ENCODE measurements at places on chromosomes 11 and 22.

DNA sequence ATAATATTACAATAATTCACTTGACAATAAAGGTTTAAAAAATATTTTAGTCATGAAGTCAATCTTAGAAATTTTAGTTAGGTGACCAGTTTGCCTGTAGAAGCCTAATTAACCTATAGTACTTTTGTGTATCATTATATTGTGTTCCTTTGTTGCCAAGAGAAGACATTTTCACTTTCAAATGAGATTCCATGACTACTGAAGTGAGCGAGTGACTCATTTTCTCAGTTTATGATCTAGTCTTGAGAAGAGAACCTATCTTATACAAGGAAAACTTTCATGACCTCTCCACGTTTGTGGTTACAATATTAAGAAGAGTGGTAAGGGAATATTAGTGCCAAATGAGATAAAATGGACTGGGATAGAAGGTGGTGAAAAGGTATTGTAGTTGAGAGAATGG, 423.9 kb upstream of the CHORDC1 start:
- no peak overlapping the region for H3K4me3 ChIP-seq
- no peaks in the 10 kb centered on the region for H3K4me1 ChIP-seq
- no peak for DNase-seq
- no peak overlapping the region for H3K27ac ChIP-seq
- no peaks in the 10 kb centered on the region for H3K36me3 ChIP-seq

DNA sequence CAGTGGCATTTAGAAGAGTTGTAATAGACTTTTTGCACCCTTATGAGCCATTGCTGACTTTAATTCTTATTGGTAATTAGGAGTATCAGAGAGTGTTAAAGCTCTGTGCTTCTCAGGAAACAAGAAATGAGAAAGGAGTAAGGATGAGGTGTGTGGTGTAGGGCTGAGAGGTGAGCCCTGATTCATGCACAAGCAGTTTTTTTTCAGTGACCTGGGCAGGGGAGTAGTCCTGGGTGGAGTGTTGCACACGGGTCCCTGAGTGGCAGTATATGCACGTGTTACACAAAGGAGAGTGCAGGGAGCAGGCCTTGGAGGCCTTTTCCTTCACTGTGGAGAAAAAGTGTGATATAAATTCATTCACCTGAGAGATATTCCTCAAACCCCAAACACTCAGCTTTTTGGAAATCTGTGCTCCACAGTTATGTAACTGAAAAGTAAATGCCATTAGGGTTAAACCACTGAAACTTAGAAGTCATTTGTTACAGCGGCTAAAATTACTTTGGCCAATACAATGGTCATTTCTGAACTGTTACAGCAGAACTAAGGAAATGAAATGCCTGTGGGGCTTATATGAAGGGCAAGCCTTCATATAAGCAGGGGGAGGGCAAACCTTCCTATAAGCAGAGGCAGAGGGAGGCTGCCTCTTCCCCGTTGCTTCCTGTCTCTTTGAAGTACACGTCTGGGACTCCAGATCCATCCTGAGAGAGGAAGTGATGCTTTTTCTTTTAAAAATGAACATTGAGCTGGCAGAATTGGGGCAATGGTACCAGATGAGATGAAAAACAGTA, 62.6 kb upstream of the OLFML1 start:
- no peaks in the 10 kb centered on the region for H3K4me1 ChIP-seq
- H3K27me3 ChIP-seq, result no peaks in the 10 kb centered on the region
- H3K27ac ChIP-seq, result no peak overlapping the region
- H3K36me3 ChIP-seq, result no peaks in the 10 kb centered on the region

DNA sequence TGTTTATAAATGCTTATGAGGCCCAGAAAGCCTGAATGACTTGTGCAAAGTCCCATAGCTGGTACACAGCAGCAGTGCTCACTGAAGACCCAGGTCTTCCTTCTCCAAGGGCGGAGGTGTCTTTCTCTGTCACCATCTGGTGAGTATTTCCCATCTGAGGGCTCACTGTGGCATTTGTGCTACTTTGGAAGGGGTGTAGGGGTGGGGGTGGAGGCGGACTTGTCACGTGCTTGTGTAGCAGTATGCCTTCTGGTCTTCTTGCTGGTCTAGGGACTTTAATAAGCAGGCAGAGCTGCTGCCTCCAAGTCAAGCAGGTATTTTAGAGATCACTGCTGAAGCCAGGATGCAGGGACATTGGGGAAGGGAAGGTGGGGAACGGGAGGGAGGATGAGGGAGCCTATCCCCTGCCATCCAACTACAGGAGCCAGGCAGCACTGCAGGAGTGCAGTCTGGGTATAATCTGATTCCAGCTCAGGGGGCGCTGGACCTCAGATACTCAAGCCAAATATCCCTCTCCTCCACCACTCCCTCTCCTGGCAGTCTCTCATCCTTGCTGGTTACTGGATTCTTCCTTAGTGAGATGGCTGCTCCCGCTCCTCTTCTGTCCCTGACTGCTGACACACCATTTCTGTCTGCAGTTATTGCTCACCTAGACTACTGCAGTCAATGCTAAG, 3.4 kb downstream of the ABCC8 start:
- H3K36me3 ChIP-seq, result no peaks in the 10 kb centered on the region
- peaks cover 31% of the 10 kb centered on the region for H3K27me3 ChIP-seq
- DNase-seq, result peak; percentile 75
- peaks cover 3% of the 10 kb centered on the region for H3K4me1 ChIP-seq

DNA sequence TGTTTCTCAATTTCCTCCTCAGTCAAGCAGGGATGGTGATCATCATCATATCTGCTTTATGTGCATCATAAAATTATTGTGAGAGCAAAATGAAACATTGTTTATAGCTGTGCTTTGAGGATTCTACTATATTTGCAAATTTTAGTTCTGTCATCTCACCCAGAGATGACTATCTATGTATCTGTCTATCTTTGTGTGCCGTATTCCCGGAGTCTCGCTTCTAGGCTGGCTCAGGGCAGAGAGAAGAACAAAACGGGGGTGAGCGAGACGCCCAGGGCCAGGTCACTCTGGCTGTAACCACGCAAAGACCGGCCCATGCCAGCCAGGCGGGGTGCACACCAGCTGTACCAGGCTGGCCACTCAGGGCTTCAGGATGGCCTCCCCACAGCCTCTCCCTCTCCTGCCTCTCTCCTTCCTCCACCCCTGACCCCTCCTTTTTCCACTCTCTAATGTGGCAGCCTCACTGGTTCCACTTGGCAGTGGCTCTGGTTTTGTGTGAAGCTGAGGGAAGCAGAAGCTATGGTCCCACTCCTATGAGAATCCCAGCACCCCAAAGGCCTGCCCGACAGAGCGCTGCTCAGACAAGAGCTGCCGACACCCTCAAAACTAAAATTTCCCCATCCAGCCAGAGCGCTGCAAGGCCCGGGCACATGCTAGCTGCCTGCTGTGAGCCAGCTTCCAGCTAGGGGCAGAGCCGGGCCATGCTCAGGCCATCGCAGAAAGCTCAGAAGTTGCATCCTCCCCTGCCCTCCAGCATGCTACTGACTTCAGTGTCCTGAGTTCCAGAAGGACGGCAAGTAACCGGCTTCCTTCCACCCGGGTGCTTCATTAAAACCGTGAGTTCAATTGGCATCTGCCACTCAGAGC, 139.5 kb upstream of the TBCEL start:
- DNase-seq, result no peak
- H3K4me3 ChIP-seq, result no peak overlapping the region
- H3K27ac ChIP-seq, result no peak overlapping the region
- no peaks in the 10 kb centered on the region for H3K27me3 ChIP-seq
- no peaks in the 10 kb centered on the region for H3K4me1 ChIP-seq
- H3K36me3 ChIP-seq, result no peaks in the 10 kb centered on the region

DNA sequence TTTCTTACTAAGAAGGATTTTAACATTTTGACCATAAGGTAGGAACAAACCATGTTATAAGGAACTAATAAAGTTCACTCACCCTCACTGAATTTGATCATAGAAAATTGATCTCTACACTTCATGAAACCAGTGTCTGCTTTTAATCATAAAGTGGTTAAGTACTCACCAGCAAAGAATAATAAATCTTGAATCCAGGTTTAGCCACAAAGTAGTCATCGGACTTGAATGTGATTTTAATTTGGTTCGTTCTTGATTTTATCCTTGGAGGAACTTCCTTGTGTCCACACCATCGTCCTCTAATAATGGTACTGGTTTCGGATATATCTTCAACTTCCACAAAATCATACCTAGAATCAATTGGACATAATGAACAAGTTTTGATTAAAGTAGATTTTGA, 40.5 kb upstream of the DDI1 start:
- DNase-seq, result no peak
- no peak overlapping the region for H3K27ac ChIP-seq
- H3K36me3 ChIP-seq, result no peaks in the 10 kb centered on the region

DNA sequence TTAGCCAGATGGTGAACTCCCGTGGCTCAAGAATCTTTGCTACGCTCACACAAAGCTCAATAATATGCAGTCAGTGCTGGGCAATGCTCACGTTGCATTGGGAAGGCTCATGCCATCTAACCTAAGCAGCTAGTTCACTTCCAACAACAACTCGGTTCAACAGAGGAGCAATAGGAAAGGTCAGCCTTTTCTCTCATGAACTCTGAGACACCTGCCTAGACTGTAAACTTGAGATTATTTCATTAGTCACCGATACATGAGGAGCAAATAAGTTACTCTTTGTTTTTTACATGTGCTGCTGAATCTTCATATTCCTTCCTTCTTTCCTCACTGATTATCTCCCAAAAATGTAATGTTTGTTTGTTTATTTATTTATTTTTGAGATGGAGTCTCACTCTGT, 9.0 kb downstream of the SLC5A4 start:
- H3K27ac ChIP-seq, result no peak overlapping the region
- no peaks in the 10 kb centered on the region for H3K4me1 ChIP-seq
- DNase-seq, result no peak
- no peaks in the 10 kb centered on the region for H3K27me3 ChIP-seq
- H3K36me3 ChIP-seq, result no peaks in the 10 kb centered on the region
- H3K4me3 ChIP-seq, result no peak overlapping the region

DNA sequence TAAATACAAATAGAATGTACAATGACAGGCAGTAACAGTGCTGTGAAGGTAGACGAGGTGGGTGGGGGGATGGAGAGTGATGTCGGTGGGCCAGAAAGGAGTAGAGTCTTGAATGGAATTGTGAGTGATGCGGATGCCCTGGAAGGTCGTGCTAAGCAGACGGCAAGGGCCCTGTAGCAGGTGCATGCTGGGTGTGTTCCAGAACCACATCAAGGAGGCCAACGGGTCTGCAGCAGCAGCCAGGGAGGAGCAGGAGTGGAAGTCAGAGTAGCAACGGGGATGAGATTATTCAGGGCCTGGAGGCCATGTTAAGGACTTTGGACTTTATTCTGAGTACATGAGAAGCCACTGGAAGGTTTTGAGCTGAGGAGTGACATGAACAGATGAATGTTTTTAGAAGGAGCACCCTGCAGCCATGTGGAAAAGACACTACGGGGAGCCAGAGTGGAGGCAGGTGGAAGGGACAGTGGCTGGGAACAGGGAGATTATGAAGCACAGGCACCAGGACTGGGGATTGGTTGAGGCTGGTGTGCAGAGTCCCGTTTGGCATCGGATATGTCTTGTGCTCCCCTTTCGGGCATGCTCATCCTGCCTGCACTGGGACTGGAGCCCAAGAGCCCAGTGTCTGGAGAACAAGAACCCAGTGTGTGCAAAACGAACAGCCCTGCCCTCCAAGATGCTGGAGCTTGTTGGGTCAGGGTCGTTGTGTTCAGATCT, 74.1 kb downstream of the COMMD9 start:
- no peak overlapping the region for H3K27ac ChIP-seq
- no peak for DNase-seq
- H3K36me3 ChIP-seq, result no peaks in the 10 kb centered on the region
- no peaks in the 10 kb centered on the region for H3K27me3 ChIP-seq
- H3K4me1 ChIP-seq, result no peaks in the 10 kb centered on the region

- H3K27ac ChIP-seq, result no peak overlapping the region
- H3K4me3 ChIP-seq, result no peak overlapping the region
- H3K4me1 ChIP-seq, result no peaks in the 10 kb centered on the region
- no peaks in the 10 kb centered on the region for H3K27me3 ChIP-seq
- peaks cover 8% of the 10 kb centered on the region for H3K36me3 ChIP-seq
- DNase-seq, result no peak
Measured at GRCh38 chr11:62673196-62673525, 1.1 kb upstream of the LBHD1 start.

- no peaks in the 10 kb centered on the region for H3K36me3 ChIP-seq
- no peak for DNase-seq
- H3K4me1 ChIP-seq, result peaks cover 7% of the 10 kb centered on the region
- no peak overlapping the region for H3K4me3 ChIP-seq
- no peak overlapping the region for H3K27ac ChIP-seq
Measured at GRCh38 chr11:64865286-64866172, 12.9 kb downstream of the EHD1 start.

GRCh38 chr11:78161962-78162371, 22.5 kb upstream of the ALG8 start:
- no peak overlapping the region for H3K27ac ChIP-seq
- H3K4me3 ChIP-seq, result no peak overlapping the region
- no peaks in the 10 kb centered on the region for H3K4me1 ChIP-seq
- H3K27me3 ChIP-seq, result no peaks in the 10 kb centered on the region

DNA sequence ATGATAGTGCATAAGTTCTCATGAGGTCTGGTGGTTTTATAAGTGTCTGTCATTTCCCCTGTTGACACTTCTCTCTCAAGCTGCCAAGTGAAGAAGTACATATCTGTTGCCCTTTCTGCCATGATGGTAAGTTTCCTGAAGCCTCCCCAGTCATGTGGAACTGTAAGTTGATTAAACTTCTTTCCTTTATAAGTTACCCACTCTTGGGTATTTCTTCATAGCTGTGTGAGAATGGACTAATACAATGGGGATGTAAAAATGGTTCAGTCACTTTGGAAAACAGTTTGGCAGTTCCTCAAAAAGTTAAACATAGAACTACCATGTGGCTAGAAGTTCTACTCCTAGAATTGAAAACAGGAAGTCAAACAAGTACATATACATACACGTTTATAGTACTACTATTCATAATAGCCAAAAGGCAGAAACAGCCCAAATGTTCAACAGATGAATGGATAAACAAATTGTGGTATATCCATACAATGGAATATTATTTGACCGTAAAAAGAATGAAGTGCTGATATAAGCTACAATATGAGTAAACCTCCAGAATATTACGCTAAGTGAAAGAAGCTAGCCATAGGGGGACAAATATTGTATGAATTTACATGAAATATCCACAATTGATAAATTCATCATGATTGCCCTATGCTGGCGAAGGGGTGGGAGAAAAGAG, 16.0 kb upstream of the DKK3 start:
- no peak overlapping the region for H3K27ac ChIP-seq
- no peaks in the 10 kb centered on the region for H3K4me1 ChIP-seq
- DNase-seq, result no peak
- H3K36me3 ChIP-seq, result no peaks in the 10 kb centered on the region
- H3K4me3 ChIP-seq, result no peak overlapping the region

DNA sequence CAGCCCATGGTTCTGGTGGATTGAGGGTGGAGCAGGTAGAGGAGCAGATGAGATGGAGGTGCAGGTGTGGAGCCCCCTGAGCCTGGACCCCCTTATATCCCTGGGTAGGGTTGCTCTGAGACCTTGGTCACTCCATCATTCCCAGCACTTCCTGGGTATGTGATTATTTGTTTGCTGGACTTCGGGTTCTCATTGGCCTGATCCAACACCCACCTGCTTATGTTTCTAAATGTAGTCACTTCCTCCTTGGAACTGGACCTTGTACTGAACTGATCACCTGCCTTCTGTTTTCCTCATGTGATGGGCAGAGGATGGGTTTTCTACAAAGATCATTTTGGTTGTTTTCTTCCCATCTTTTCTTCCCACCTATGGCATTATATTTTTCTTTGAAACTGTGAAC, at the start of gene KRTAP5-4:
TSS of gene KRTAP5-4 (minus strand) at position 53 of the 400 bp plus-strand sequence. CDS start at position 8, 45 bp downstream.
- no peaks in the 10 kb centered on the region for H3K27me3 ChIP-seq
- H3K4me1 ChIP-seq, result no peaks in the 10 kb centered on the region
- no peaks in the 10 kb centered on the region for H3K36me3 ChIP-seq

Data from iPS DF 6.9 (cell line).